ENCODE measurements at places on chromosomes 13 and 19.

DNA sequence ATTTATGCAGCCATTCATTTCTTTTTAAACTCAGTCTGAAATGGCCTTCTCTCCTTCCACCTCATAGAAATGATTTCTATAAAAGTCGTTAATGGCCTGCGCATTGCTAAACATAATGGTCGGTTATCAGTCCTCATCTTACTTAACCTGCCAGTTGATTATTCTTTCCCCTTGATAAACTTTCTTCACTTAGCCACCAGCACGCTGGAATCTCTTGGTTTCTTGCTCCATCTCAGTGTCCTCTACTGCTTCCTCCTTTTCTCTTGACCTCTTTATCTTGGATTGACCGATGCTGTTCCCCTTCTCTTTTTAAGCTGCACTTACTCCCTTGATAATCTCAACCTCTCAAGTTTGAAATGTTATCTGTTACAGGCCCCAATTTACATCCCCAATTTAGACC, 12.2 kb upstream of the CLC start:
- no peak for DNase-seq

- no peak for DNase-seq
These were observed 292.6 kb downstream of the TDRD3 start for GRCh38 chr13:60689571-60689970.

- no peak for DNase-seq
These were observed 84.0 kb downstream of the LACC1 start for GRCh38 chr13:43963726-43964125.

DNA sequence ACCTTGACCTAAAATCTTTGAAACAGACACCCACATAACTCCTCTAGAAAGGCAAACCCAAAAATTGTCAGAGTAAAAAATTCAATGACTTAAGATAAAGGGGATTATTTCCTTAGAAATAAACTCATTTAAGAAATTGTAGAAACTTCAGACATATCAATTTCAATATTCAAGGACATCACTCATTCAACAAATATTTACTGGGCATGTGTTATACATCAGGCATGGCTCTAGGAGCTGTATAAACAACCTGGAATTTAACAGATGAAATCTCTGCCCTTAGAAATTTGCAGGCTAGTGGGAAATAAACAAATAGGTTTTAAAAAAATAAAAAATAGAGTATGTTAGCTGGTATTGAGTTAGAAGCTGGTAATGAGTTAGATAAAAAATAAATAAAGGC, 84.0 kb upstream of the LSM14A start:
- no peak for DNase-seq

GRCh38 chr13:27919934-27920676, at the start of gene PDX1:
TSS of gene PDX1 (plus strand) at chr13:27920000. CDS start at chr13:27920139, 139 bp downstream.
- DNase-seq: no peak

GRCh38 chr13:31951215-31951678, 80.3 kb upstream of the FRY start:
- peak; percentile 2 for DNase-seq

DNA sequence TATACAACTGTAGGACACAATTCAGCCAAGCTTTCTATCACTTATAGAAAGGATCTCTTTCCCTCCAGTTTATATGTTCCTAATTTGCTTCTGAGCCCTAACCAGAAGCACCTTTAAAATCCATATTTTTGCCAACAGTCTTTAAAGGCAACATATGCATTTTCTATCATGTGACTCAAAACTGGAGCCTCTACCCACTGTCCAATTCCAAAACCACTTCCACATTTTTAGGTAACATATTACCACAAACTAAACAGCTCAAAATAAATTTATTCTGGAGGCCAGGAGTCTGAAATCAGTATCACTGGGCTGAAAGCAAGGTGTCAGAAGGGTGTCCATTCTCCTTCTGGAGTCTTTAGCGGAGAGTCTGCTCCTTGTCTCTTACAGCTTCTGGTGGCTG, 15.9 kb upstream of the EFNB2 start:
- DNase-seq: no peak

DNA sequence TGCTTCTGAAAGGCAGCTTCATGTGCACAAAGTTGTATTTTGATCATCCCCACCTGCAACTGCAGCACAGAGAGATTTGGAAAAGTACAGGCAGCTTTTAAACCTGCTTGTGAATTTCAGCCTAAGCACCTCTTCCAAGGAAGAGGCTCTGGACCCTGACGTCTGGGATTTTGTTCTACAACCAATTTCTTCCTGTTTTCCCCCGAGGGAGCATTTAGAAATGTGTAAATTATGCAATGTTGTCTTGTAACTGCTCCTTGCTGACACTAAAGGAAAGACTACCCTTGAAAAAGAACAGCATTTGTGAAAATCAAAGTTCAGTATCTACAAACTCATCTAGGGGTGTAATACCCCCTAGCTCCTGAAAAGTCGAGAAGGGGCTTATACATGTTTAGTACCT, 15.4 kb downstream of the MED26 start:
- DNase-seq: no peak

DNA sequence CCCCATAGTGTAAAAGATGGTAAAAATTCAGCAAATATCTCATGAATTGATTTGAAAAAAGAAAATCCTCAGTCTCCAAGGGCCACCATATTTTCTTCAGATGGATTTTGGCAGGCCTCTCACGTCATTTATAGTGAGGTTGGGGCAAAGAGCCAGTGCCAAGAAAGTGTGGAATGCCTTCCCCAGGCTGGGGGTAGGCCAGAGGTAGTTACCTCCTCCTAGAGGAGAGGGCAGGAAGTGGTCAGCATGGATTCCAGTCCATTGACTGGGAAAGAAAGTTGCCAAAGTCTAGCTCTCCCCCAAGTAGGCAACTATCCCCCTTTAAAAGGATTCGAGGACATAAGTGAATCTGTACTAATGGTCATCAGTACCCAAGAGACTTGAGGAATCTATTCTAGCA, 68.4 kb upstream of the KCTD4 start:
- DNase-seq: no peak
